ENCODE measurements at places on chromosomes 6 and 20. TPM values are rescaled to one million over a fixed set of nuclear protein-coding genes. Genes with fewer than 3 reads are reported as not detected.
A peak's percentile ranks its signal among the peaks of the same experiment; 100 is the strongest.

Gene MYL9
- 4.4 TPM for total RNA-seq

DNA sequence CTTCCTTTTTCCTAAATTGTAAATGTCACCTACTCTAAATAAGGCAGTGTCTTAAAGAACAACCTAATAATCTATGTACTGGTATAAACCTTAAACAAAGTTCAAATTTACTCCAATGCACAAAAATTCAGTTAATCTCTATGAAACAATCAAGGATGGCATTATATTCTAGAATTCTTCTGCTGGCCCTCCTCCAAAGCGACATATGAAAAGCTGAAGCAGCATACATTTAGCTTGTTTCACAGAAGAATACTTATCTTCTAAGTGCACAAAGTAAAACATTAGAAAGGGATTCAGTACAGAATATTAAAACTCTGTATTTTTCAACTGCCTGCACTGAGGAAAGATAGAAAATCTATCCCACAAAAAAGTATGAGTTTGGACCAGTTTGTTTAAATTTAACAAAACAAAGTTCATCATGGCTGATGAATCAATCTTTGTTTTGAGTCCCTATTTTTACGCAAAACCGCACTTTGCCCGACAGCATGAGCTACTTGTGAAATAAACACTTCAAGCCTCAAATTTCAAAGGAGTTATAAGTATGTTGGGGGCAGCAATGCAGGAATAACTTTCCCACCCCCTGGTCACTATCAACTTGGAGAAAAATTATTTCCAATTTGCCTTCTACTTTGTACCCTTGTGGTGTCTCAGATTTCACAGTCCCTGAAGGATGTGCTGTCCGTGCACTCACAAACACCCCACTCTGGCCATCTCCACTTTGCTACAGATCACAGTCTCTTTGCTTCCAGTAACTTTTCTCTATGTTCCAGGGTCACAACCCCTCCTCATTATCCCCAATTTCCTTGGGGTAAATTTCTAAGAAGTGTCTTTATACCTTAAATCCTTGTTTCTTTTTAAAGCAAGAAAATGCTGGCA lies 238.2 kb downstream of the PRKN start:
- ATAC-seq: no peak

Gene DPPA5
- not detected for total RNA-seq

Gene HLA-DQB1
- total RNA-seq: 25.5 TPM

- no peak for ATAC-seq
These were observed 12.6 kb downstream of the TINAG start for GRCh38 chr6:54320871-54321270.

DNA sequence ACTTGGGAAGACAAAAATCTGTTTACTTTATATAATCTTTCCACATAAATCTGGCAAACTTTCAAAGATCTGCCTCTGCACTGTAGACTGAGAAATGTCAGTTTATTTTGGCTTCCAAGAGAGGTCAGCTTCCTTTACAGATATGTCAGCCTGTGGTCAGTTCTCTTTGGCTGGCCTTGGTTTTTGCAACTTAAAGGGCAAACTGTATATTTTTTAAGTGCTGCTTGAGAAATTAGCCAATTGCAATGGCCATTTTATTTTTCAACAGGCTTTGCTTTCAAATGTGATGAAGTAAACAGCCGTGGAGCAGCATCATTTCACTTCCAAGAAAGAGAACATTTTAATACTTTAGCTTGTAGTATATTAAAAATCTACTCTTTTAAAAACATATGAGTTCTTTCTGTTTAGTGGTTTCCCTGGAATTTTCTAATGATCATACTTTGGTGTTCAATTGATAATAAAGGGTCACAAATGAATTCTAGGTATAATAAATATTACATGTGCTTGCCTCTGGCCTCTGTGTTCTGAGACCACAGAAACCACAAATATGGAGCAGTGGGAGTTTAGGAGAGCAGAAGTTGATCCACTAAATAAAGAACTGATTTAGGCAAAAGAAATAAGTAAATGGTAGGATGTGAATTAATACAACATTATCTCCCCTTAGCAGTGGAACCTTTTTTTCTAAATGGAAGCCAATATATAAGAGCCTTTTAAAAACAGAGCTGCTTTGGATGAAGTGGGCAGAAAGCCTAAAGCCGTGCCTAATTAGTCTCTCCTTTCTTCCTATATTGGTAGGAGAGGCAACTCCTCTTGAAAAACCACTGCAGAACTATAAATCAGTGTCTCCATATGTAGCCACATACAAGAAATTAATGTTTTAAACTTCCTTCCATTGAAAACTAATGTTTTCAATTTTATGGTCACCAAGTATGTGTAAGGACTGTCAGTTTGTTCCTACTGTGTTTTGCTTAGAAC lies 16.2 kb downstream of the ADGRB3 start:
- ATAC-seq: no peak

Gene ZBTB46
- 0.54 TPM for total RNA-seq

Gene BLOC1S5
- total RNA-seq: 22.7 TPM

DNA sequence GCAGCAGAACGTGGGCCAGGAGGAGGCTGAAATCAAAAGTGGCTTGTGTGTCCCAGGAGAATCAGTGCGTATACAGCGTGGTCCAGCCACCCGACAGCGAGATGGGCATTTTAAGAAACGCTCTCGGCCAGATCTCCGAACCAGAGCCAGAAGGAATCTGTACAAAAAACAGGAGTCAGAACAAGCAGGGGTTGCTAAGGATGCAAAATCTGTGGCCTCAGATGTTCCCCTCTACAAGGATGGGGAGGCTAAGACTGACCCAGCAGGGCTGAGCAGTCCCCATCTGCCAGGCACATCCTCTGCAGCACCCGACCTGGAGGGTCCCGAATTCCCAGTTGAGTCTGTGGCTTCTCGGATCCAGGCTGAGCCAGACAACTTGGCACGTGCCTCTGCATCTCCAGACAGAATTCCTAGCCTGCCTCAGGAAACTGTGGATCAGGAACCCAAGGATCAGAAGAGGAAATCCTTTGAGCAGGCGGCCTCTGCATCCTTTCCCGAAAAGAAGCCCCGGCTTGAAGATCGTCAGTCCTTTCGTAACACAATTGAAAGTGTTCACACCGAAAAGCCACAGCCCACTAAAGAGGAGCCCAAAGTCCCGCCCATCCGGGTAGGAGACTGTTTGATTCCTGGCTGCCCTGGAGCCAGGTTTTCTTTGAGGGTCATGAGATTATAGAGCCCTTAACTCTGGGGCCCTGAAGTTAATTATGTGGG lies 75.3 kb downstream of the ASXL1 start:
- no peak for ATAC-seq

DNA sequence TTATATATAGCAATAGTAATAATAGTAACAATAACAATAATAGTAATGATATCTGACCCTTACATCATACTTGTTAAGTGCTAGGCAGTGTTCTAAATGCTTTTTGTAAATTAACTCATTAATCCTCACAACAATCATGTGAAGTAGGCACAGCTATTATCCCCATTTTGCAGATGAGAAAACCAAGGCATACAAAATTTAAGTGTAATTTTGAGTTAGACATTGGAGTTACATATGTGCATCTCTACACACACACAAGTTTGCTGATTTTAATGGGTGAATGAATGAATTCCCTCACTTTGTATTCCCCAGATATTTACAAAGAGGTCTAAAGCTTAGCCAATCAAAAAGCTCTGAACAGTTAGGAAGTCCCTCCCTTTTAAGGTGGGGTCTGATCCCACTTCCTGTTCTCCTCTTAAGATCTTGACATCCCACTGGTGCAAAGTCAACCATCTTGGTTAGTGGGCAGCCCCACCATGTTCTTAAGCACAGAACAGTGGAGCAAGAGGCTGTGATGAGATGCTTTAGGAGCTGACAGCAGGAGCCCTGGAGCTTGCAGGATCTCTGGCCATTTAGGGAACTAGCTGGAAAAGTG lies 85.3 kb upstream of the FOXP4 start:
- ATAC-seq: no peak

GRCh38 chr6:166007349-166008263 lies 160.0 kb downstream of the TBXT start:
- no peak for ATAC-seq

- ATAC-seq: no peak
These were observed 706 bp upstream of the TUBB2B start for GRCh38 chr6:3228046-3228671.

Gene CGA
- 0.26 TPM for total RNA-seq

DNA sequence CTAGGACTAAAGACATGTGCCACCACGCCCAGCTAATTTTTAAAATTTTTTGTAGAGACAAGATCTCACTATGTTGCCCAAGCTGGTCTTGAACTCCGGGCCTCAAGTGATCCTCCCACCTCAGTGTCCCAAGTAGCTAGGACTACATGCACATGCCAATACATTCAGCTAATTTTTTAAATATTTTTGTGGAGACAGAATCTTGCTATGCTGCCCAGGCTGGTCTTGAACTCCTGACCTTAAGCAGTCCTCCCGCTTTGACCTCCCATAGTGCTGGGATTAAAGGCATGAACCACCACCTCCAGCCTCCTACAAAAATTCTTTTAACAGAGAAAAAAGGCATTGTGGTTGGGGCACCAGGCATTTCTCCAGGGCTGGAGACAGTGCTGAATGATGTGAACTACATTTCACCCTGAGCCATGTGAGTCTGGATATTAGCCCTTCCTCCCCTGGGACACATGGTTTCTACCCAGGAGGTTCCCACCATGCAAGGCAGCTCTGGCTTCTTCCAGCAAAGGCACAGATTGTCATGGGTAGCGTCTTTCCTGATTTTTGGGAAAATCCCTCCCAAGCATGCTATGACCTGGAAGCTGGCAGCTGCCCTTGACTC lies 36.3 kb upstream of the CMTR1 start:
- ATAC-seq: no peak

GRCh38 chr20:43658723-43659419 lies 8.0 kb upstream of the MYBL2 start:
- ATAC-seq: no peak

GRCh38 chr6:31114541-31114878 lies at the start of gene PSORS1C1:
PSORS1C1 (plus strand) TSS chr6:31114800; CDS start chr6:31129633, 14,833 bp downstream.
- ATAC-seq: no peak

GRCh38 chr20:11092151-11092550 lies 418.4 kb upstream of the JAG1 start:
- ATAC-seq: no peak

Gene PEX3
- total RNA-seq: 30.6 TPM

GRCh38 chr6:14360565-14360964 lies 243.0 kb downstream of the CD83 start:
- no peak for ATAC-seq

- no peak for ATAC-seq
These were observed at the start of gene DDO for GRCh38 chr6:110415086-110415916. DDO (minus strand) TSS chr6:110415575; CDS start chr6:110413462, 2,113 bp downstream.

- ATAC-seq: peak; percentile 53
These were observed 675 bp downstream of the DSTN start for GRCh38 chr20:17570347-17571152.

Gene PNISR
- total RNA-seq: 115 TPM

Gene SYCP2
- total RNA-seq: 2.5 TPM

GRCh38 chr6:47729019-47729418 lies 30.6 kb downstream of the ADGRF4 start:
- ATAC-seq: peak; percentile 80

Gene DEFB119
- not detected for total RNA-seq

DNA sequence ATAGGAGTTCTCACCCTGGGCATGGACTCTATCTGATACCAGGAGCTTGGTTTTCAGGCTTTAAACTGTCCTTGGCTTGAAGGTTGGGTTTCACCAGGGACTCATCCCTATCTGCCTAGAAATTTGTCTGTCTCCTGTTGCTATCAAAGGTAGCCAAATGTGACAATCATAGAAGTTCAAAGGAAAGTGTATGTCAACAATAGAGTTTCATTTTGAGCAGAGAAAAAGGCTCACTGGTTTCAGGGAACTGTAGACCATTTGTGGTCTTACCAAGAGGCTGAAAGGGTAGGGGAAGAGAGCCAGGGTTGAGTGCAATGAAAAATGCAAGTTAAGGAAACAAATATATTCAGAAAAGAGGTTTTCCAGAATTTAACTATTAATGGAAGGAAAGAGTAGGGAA lies 966.8 kb upstream of the CITED2 start:
- no peak for ATAC-seq

DNA sequence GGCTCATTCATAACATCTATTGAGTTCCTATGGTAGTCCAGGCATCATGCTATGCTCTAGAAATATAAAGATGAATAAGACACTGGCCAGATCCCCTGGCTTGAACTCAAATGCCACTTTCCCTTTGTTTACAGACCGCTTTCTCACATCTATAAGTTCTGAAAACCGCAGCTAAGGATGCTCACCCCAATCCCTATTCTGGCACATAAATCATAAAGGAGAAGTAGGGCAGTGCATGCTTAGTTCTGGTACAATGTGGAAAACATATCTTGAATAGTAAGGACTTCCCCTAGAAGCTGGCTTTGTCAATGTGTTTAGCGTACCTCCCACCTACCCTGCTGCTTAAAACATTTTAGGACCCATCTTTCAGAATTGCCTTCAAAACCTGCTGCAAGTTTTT lies 26.4 kb downstream of the MRS2 start:
- ATAC-seq: no peak

GRCh38 chr20:13312300-13312699 lies 91.2 kb downstream of the ISM1 start:
- ATAC-seq: peak; percentile 62

Gene BANF2
- total RNA-seq: not detected

DNA sequence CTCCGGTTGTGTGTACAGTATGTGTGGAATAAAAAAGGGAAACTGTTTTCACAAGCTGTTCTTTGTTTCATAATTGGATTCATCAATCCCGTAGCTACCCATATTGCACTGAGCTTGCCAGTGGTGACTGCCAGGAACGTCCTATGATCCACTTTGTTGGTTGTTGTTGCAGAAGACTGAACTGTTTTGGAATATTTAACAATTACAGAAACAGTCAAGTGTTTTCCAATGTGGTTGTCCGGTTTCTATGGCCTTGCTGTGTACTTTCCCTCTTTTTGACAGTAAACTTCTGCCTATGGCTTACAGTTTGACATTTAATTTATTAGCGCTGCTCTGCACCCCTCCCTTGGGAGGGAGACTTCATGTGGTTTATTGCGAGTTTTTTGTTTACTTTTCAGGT lies 141.2 kb downstream of the DTNBP1 start:
- no peak for ATAC-seq

DNA sequence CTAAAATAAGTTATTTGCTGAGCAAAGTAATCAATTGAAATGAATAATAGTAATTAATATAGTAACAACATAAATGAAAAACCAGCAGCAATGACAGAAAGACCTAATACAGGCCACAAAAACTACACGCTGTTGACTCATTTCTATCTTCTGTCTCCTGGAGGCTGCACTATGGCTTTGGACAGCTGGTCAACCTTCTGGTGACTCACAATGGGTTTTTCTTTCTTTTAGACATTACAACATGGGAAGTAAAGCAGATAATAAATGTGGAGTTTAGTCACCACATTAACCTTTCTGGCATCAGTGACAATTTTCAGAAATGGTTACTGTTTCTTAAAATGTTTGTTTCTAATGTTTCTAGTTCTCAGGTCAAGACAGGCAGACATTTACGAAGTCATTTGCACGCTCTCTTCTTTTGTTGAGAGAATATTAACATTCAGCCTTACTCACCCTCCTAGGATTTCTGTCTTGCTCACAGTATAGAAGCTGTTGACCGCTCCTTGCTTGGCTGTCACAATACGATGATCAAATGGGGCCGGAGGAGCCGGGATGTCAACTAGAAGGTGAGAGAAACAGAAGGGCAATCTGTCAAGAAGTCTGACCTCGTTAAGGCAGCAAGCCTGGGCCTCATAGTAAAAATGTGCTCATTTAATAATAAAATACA lies 62.2 kb downstream of the MYLK4 start:
- ATAC-seq: peak; percentile 82

GRCh38 chr6:160388922-160389321 lies 40.7 kb downstream of the SLC22A3 start:
- ATAC-seq: no peak

Gene SLC25A27
- 0.13 TPM for total RNA-seq

Gene MMP24
- total RNA-seq: not detected

GRCh38 chr6:167735951-167736288 lies 90.8 kb upstream of the AFDN start:
- ATAC-seq: no peak
